ENCODE measurements at places on chromosomes 5 and 9.

DNA sequence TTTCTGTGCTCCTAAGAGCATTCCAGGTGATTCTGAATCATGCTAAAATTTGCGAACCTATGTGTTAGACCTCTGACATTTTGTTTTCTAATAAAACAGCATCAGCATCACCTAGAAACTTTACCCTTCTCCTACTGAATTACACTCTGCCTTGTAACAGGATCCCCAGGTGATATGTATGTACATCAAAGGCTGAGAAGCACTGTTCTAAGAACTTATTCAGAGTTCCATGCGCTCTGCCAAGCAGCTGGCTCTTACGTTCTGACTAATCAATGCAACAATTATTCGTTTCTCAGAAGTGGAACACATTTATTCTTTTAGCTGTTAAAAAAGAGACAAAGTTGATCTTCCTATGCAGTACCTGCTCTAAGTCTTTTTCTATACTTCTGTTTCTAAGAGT, 228.6 kb downstream of the SLF1 start:
- no peak for DNase-seq

DNA sequence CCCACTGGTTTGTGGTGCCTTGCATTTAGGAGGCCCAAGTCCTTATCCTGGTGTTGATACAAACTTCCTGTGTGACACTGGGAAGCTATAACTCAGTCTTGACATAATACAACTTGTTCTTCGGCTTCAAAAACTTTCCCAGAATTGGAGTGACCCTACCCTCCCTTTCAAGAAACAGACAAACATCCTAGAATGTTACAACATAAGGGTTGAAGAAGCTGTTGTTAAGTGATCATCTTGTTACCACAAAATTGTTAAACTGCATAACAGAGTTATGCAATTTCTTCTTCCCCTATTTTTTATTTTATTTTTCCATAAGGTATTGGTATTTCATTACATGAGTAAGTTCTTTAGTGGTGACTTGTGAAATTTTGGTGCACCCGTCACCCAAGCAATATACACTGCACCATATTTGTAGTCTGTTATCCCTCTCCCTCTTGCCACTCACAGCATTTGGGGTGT, 21.3 kb downstream of the TLR4 start:
- no peak for DNase-seq

GRCh38 chr5:33482335-33482734, 41.6 kb downstream of the TARS1 start:
- DNase-seq, result peak; percentile 64

GRCh38 chr5:2187156-2187555, 304.4 kb upstream of the IRX4 start:
- DNase-seq, result no peak

DNA sequence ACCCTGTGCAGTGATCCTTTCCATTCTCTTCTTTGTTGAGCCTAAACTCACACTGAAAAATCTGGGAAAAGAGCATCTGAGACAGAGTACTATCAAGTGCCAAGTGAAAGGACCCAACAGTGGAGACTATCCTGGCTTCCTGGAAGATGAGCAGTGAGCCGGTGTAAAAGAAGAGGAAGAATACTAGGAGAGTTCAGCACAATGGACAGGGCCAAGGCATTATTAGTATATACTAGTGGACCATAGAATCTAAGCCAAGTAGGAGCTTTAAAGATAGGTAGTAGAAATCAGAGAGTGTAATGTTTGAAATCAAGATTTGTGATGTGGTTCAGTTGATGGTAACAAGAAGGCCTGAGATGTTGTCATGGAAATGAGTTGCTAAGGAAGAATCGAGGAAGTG, 140.8 kb downstream of the CAMK4 start:
- DNase-seq, result no peak

DNA sequence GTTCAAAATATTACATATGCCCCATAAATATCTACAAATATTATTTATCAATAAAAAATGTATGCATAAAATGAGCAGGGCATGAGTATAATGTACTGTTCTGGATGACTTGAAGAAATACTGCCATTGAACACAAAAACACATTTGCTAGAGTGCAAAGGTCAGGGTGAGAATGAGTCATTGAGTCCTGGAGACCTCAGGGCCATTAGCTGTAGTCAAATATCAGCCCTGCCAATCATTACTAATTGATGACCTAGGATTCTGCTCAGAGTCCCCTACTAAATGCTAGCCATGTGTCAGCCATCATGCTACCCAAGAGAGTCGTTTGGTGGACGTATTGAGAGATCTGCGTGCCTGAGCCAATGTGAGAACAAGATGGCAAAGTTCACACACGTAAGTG, 80.3 kb upstream of the FAM169A start:
- DNase-seq, result no peak

DNA sequence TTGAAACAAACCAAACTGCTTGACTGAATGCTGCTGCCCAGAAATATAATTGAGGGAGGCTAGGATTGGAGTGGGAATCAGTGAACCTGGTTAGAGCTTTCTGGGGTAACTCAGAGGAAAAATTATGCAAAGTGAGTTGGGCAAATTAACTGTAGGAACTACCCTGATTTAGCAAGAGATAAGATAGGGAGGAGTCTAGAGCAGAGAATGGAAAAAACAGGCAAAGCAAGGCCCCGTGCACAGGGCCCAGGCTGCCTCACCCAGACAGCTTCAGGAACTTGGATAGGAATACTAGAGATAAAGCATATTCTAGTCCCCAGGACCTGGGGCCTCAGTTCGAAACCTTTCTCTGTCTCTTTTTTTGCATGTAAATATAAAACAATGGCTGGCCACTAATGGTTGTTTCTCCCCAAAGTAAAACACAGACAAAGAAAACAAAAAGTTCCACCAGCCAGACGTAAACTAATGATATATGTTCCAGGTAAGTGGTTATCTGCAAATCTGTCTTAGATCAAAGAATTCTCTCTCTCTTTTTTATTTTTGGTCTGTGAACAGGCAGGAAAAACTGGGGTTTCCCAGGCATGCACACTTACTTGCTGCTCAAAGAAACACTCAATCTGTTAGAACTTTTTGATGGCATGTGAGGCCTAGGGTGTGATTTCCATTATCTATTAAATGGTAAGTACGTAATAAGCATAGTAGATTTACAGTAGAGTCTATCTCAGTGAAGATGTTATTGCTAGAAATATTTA, 168.1 kb upstream of the MAP3K1 start:
- no peak for DNase-seq

- no peak for DNase-seq
These were observed 278.5 kb downstream of the TAF11L14 start for GRCh38 chr5:17912794-17913193.

DNA sequence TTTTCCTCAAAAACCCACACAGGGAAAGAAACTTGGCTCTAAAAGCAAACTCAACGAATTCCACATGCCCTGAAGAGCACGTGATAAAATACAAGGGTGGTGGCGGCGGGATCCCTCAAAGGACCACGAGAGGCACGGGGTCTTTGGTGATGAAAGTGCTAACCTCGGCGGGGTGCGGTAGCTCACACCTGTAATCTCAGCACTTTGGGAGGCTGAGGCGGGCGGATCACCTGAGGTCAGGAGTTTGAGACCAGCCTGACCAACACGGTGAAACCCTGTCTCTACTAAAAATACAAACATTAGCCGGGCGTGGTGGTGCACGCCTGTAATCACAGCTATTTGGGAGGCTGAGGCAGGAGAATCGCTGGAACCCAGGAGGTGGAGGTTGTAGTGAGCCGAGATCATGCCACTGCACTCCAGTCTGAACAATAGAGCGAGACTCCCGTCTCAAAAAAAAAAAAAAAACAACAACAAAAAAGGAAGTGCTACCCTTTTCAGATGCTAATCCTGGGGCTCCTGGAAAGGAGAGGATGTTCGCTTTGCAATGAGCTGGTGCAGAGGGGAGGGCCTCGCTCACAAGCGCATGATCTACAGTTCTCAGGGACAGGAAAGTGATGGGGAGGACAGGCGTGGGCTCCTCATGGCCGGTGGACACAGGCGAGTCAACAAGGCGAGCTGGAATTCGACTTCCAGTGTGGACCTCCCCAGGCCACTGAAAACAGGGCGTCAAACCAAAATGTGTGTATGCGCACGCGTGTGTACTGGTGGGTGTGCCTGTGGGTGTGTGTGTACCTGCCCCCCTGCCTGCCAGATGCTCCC, 54.1 kb downstream of the USP20 start:
- DNase-seq, result no peak

DNA sequence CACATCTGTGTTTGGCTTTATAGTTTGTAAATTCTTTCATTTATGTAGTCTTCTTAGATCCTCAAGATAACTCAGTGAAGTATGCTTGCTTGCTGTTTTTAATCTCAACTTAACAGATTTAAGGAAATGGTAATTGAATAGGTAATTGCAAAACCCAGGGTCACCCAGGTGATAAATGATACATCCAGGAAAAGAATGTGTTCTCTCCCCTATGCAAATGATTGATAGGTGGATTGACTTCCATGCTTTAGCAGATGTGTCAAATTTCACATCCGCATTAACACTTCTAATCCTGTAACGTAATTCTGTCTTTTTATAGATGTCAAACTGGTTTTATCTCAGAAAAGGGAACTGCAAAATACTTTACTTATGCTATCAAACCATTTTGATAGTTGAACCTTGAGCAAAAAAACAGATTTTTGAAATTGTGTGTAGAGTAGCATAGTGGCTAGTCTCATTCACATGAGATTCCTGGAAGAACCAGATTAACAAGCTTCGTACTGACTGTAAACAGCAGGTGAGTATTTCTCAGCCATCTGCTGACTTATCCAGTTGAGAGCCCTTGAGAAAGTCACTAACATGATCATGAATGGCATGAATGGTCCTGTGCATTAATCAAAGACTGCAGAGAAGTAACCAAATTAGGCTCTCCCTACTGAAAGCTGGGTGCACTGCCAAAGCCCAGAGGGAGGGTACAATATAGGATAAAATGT, 86.7 kb upstream of the PAM start:
- peak; percentile 76 for DNase-seq

- no peak for DNase-seq
These were observed 155.8 kb upstream of the ZNF608 start for GRCh38 chr5:124902097-124902821.

- no peak for DNase-seq
These were observed 167.9 kb upstream of the GLRA1 start for GRCh38 chr5:152092580-152092979.
